Cardiac muscle cell (in vitro differentiated cells and primary cell): ENCODE measurements at places on chromosomes 11 and 22. TPM values are rescaled to one million over a fixed set of nuclear protein-coding genes. Genes with fewer than 3 reads are reported as not detected.

Gene CSNK2A3
- 0.85 and 1.1 TPM in 2 replicates for total RNA-seq

DNA sequence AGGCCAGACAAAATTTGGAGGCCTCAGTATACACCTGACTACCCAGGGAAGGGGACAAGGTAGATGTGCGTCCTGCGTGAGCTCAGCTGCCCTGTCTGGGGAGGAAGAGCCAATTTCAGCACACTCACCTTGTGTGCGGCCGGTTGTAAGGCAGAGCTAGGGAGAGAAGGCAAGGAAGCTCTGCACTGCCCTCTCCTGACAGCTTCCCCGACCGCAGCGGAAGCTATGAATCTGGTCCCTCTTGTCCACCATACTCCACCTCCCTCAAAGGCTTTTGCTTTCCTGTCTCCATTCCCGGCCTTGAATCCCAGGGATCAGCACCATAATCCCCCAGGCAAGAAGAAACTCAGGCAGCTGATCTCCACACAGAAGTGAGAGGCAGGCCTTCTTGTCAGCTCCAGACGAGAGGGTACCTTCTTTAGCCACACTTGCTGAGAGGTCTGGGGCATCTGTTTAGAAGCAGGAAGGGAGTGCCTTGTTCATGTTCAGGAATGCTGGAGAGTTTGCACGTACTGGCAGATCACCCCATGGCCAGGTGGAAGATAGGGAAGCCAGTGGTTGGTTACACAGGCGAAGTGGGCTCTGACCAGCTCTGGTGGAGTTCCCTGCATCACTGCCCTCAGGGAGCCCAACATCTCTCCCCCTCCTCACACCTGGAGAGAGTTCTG, 62.5 kb downstream of the FEZ1 start:
- H3K4me3 ChIP-seq = no peak overlapping the region
- H3K27ac ChIP-seq = no peak overlapping the region
- H3K27me3 ChIP-seq = no peaks in the 10 kb centered on the region
- DNase-seq = peak; percentile 67

- H3K27ac ChIP-seq = no peak overlapping the region
- H3K4me1 ChIP-seq = no peaks in the 10 kb centered on the region
Observed at GRCh38 chr11:117547195-117547850, 219.7 kb downstream of the CEP164 start.

DNA sequence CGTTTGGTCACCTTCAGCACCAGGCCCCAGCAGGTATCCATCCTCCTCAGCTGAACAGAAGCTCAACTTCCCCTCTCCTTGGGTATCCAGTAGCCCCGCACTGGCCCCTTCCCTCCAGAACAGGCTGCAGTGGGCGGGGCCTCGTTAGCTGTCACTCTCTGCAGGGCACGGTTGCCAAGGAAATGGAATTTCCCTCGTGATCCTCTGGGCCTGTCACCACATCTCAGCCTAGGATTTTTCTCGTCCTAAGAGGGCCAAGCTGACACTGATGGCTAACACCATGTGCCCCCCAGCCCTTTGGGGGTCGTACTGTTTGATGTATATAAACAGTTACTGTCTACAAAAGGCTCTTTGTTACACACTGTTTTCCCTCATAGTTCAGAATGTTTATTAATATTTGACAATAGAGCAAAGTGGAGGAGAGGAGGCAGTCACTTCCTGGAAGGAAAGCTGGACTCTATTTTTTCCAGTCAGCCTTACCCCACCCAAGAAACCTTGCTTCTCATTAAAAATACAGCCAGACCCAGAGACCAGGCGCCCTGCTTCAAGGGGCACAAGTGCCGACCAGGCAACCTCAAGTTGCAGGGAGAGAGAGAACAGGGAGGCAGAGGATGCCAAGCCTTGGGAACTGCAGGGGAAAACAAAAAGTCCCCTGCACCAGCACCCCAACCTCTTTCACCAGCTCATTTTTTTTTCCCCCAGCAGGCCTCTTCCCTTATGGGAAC, 44.5 kb downstream of the FEZ1 start:
- H3K4me3 ChIP-seq = no peak overlapping the region
- peak; percentile 87 for DNase-seq
- no peaks in the 10 kb centered on the region for H3K27me3 ChIP-seq
- peaks cover 19% of the 10 kb centered on the region for H3K4me1 ChIP-seq

Gene CRYBB1
- total RNA-seq = 0.11 TPM in 1 of 2 replicates, not detected in the other

- H3K27ac ChIP-seq = no peak overlapping the region
- no peaks in the 10 kb centered on the region for H3K27me3 ChIP-seq
- H3K36me3 ChIP-seq = no peaks in the 10 kb centered on the region
- H3K4me3 ChIP-seq = no peak overlapping the region
- DNase-seq = peak; percentile 95
- peaks cover 8% of the 10 kb centered on the region for H3K4me1 ChIP-seq
Observed at GRCh38 chr11:120546312-120547205, 35.0 kb downstream of the GRIK4 start.

DNA sequence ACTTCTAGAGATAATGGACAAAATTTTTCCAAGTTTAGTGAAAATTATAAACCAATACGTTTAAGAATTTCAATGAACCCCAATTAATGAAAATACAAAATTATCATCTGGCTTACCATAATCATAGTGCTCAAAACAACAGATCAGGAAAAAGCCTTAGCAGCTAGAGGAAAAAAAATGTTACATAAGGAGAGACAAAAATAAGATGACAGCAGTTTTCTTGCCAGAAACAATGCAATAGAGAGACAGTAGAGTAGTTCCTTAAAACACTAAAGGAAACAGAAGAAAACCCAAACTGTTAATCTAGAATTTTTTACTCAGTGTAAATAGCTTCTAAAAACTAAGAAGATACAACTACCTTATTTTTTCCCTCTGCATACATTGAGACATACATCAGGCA, 341.7 kb upstream of the CHORDC1 start:
- no peak overlapping the region for H3K27ac ChIP-seq
- H3K27me3 ChIP-seq = no peaks in the 10 kb centered on the region
- no peak overlapping the region for H3K4me3 ChIP-seq

- H3K27me3 ChIP-seq = no peaks in the 10 kb centered on the region
- DNase-seq = peak; percentile 93
- H3K36me3 ChIP-seq = peaks cover 45% of the 10 kb centered on the region
- H3K4me3 ChIP-seq = no peak overlapping the region
- H3K27ac ChIP-seq = peak overlapping the region; percentile 100
Observed at GRCh38 chr22:36325154-36326031, 62.4 kb downstream of the MYH9 start.

Gene PRR33
- total RNA-seq = not detected in 2 replicates

Gene KDM4D
- total RNA-seq = 3.7 and 3.8 TPM in 2 replicates

GRCh38 chr11:36657610-36658267, 59.7 kb upstream of the RAG2 start:
- no peak overlapping the region for H3K4me3 ChIP-seq
- H3K4me1 ChIP-seq = no peaks in the 10 kb centered on the region
- no peak for DNase-seq
- H3K36me3 ChIP-seq = no peaks in the 10 kb centered on the region

- no peaks in the 10 kb centered on the region for H3K27me3 ChIP-seq
- peak; percentile 12 for DNase-seq
Observed at GRCh38 chr11:86091086-86091485, 22.2 kb upstream of the PICALM start.

- H3K4me1 ChIP-seq = no peaks in the 10 kb centered on the region
- no peak overlapping the region for H3K27ac ChIP-seq
- no peak for DNase-seq
- H3K36me3 ChIP-seq = no peaks in the 10 kb centered on the region
- H3K27me3 ChIP-seq = peaks cover 11% of the 10 kb centered on the region
- no peak overlapping the region for H3K4me3 ChIP-seq
Observed at GRCh38 chr11:77151804-77152509, 23.9 kb downstream of the MYO7A start.

DNA sequence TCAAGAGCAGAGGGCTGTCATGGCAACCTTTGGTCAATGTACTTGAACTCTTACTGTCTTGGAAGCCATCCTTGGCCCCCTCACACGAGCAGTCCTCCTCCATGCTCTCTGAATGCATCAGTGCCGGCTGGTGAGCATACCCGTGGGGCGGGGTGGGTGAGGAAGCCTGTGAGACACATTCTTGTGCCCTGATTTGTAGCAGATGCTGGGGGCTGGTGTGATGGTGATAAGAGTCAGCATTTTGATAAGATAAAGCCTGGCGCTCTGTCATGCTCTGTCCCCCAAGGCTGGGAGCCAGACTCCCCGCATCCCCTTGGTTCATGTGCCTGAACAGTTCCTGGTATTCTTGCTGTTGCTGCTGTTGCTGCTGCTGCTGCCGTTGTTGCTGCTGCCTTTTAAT, 20.5 kb upstream of the APOA1 start:
- H3K4me1 ChIP-seq = no peaks in the 10 kb centered on the region
- H3K36me3 ChIP-seq = peaks cover 51% of the 10 kb centered on the region
- H3K27ac ChIP-seq = no peak overlapping the region
- no peaks in the 10 kb centered on the region for H3K27me3 ChIP-seq

GRCh38 chr11:79336797-79337517, 103.9 kb downstream of the TENM4 start:
- H3K27ac ChIP-seq = no peak overlapping the region
- no peaks in the 10 kb centered on the region for H3K36me3 ChIP-seq
- H3K27me3 ChIP-seq = no peaks in the 10 kb centered on the region
- no peak for DNase-seq
- H3K4me1 ChIP-seq = peaks cover 2% of the 10 kb centered on the region
- no peak overlapping the region for H3K4me3 ChIP-seq

DNA sequence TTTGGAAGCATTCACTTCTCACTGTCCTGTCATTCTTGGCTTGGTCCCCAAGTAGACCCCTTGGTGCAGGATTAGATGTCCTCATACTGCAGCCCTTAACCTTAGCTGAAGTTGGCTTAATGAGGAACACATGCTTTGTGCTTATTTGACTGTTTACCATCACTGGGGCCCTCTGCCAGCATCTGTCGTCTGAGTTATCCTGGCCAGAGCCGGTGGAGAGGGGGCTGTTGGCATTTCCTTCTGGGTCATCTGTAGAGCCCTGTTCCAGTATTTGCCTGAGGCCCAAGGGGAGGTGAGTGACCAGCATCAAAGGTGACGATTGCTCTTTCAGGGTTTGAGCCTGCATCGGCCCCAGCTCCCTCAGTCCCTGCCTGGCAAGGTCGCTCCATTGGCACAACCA, 126.4 kb upstream of the RASSF10 start:
- no peak overlapping the region for H3K4me3 ChIP-seq
- no peaks in the 10 kb centered on the region for H3K27me3 ChIP-seq
- DNase-seq = no peak
- H3K27ac ChIP-seq = no peak overlapping the region
- peaks cover 5% of the 10 kb centered on the region for H3K36me3 ChIP-seq
- H3K4me1 ChIP-seq = peaks cover 6% of the 10 kb centered on the region

- peaks cover 2% of the 10 kb centered on the region for H3K36me3 ChIP-seq
- no peaks in the 10 kb centered on the region for H3K27me3 ChIP-seq
- H3K4me3 ChIP-seq = no peak overlapping the region
- H3K27ac ChIP-seq = no peak overlapping the region
- H3K4me1 ChIP-seq = peaks cover 12% of the 10 kb centered on the region
- no peak for DNase-seq
Observed at GRCh38 chr11:71472357-71472885, 19.4 kb downstream of the NADSYN1 start.

- H3K4me3 ChIP-seq = no peak overlapping the region
- H3K27me3 ChIP-seq = no peaks in the 10 kb centered on the region
- DNase-seq = peak; percentile 31
- no peak overlapping the region for H3K27ac ChIP-seq
- H3K4me1 ChIP-seq = peaks cover 25% of the 10 kb centered on the region
Observed at GRCh38 chr11:126083829-126084607, 21.4 kb upstream of the CDON start.

Gene GVQW3
- total RNA-seq = 8.1 and 13.3 TPM in 2 replicates

Gene OR2D2
- total RNA-seq = not detected in 2 replicates

DNA sequence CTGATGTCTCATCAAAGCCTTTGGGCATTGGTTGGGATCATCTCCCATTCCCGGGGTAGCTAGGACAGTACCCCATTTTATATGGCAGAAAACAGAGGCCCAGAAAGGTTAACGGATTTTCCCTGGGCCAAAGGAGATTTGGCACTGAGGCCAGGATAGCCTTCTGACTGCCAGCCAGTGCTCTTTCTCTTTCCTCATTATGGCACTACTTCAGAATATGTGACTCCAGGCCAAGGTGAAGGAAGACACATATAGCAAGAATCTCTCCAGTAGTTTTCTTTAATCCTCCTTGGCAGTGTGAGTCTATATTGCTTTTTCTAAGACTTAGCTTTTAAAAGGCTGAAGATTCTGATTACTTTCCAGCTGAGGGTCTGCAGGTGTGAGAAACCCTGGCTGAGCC, 94.8 kb upstream of the AMOTL1 start:
- no peak for DNase-seq
